ENCODE measurements at places on chromosomes 12 and 14.
A peak's percentile ranks its signal among the peaks of the same experiment; 100 is the strongest.

DNA sequence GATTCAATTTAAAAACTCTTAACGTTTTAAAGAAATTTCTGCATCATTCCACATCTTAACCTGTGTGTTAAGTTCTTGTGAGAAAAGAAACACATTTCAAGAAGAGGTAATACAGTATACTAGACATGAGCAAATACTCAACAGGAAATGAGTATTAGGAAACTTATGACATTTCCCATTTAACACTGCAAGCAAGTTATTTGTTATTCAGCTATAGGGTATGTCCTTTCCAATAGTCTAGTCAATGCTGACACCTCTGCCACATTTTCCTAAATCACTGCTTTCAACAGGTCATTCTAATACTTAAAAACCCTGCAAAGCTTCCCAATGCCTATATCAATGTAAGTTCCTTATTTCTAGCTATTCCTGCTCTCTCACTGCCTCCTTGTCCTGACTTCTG, 93.1 kb downstream of the DDHD1 start:
- no peak for DNase-seq

DNA sequence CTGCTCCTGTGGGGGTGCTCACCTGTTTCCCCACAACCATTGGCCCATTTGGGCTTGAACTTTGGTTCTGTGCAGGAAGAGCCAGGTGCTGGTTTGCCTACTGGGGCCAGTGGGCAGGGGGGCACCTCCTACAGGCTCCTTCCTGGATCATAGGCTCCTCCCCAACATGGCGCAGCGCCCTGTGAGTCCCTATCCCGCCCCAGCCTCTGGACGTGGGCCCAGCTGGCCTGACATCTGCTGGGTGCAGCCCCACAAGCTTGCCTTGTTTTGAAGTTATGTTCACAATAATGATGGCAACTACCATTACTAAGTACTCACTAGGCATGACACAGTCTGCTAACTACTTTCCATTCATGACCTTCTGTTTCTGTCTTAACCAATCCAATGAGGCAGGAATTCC, 147.8 kb downstream of the RBM19 start:
- DNase-seq: no peak

- DNase-seq: peak; percentile 68
Observed at GRCh38 chr12:53948650-53949593, 5.8 kb upstream of the HOXC12 start.

- DNase-seq: no peak
Observed at GRCh38 chr12:64993461-64993860, 127.6 kb downstream of the WIF1 start.

DNA sequence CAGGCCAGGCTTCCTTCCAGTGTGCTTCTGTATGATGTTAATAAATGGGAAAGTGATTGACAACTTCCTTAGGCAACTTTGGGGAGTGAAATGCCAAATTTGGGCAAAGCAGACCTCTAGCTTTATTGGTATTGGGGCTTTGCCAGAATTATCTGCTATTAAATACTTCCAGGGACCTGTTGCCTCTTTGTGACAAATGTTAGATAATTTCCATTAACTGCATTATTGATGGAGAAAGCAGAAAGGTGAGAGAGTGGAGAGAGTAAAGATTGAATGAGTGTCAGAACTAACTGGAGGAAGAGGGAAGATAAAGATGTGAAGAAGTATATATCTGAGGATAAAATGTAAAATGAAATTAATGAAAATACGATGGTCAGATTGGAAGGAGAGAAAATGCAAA, 94.5 kb downstream of the CACNA1C start:
- DNase-seq: no peak

- DNase-seq: no peak
Observed at GRCh38 chr14:22268875-22269274, 320.1 kb downstream of the DAD1 start.

DNA sequence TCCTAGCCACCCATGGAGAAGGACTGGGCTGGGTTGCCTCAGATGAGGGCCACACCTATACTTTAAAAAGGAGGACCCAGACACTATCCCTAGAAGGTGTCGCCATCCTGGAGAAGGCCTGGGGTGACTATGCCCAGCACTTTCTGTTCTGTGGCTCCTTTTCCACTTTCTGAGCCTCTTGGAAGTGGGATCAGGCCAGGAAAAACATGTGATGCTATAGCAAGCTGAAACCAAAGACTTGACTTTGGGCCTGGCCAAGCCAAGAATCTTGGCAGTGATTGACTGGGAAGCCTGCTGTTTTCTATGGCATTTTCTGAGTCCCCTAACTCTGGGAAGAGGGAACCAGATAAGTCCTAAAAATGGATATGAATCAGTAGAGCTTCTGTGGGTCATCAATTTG, 332.3 kb downstream of the ZFP36L1 start:
- no peak for DNase-seq

DNA sequence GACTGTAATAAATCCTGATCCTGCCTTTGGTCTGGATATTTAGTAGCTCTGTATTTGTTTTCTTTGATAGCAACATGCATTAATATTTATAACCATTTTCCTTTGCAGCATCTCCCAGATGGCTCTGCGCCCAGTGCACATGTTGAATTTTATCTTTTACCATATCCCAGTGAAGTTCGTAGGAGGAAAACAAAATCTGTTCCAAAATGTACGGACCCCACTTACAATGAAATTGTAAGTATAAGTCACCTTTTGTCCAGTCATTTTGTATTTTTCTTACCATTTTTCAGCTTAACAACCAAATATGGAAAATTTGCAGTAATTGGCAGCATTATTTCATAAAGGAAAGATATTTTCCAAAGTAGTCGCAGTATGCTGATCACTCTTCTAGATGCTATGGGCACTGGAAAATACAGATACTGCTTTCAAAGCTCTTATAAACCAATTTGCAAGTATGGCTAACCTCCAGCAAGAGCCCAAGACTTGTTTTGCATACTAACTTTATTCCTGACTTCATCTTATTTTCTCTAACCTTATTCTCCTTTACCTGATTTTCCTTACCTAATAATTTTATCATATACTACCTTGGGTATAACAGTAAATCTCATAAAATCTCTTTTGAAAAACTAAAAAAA, 97.4 kb downstream of the PLCZ1 start:
- DNase-seq: no peak

DNA sequence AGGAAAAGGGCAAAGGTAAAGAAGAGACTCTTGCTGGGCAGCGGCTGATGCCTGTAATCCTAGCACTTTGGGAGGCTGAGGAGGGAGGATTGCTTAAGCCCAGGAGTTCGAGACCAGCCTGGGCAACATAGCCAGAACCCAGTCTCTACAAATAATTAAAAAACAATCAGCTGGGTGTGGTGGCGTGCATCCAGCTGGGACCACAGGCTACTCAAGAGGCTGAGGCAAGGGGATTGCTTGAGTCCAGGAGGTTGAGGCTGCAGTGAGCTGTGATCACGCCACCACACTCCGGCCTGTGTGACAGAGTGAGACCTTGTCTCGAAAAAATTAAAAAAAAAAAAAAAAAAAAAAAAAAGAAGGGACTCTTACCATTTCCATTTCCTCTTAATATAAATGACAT, 100.4 kb upstream of the USP44 start:
- no peak for DNase-seq

DNA sequence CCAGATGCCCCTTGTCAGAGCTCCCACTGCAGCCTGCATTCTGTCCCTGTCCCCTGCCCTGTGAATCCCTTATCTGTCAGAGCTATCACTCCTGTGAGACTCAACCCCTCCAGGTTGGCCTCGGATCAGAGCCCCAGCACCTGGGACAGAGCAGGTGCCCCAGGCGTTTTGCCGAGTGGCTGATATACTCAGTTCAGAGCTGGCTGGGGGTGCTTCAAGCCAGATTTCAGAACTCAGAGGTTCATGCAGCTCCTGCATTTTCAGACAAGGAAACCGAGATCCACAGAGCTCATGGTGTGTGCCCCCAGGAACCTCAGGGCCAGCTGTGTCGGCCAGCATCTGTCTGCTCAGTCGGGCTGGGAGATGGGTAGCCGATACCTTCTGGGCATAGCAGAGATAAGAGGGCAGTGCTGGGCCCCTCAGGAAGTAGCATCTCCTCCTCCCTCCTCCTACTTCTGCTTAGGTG, 228.0 kb upstream of the RTL1 start:
- peak; percentile 82 for DNase-seq

DNA sequence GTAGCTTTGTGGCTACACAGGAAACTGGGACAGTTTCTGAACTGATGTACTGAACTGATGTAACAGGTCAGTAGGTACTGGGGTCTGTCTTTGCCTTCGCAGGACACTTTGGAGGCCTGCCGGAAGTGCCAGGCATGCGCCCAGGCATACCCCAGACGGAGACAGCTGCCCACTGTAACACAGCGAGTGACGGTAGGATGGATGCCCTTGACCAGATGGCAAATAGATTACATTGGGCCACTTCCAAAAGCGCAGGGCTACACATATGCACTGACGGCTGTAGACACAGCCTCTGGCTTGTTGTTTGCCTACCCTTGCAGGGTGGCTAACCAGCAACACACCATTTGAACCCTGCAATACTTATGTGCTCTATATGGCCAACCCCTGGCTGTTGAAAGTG, 94.1 kb upstream of the TMPO start:
- DNase-seq: no peak

DNA sequence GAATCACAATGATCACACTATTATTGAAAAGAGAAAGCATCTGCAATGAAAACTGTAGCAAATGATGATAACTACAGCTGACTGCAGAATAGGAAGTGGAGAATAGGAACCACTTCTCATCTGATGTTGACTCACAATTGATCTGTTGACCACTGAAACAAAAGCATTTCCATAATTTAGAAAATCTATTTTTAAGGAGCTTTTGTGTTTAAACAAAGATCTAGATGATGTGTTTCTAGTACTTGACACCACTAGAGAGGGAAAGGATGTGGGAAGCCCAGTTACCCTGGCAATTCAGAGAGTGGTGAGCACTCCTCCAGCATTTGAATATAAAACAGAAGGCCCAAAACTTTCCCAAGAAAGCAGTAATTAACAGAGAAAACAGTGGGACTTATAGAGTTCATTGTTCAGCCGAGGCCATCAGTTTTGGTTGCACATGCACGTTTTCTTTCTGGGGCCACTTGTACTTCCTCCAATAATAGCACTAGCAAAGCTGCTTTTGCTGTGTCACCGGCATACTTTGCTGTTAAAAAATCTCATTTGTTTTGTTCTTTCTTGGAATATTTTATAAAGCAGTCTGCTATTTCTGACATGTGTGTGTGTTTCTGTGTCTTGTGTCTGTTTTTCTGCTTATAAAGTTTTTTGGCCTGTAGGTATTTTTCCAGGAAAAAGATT, 76.1 kb upstream of the HECTD1 start:
- DNase-seq: no peak

GRCh38 chr12:53533471-53533870, 26.2 kb upstream of the NPFF start:
- no peak for DNase-seq
